Activated naive CD8-positive, alpha-beta T cell treated with anti-CD3 and anti-CD28 coated beads, Interleukin-2, amount 10 ng/mL, durations not matched to agents 7 days and 5 days (primary cell): ENCODE measurements at places on chromosomes 12 and 14. TPM values are rescaled to one million over a fixed set of nuclear protein-coding genes. Genes with fewer than 3 reads are reported as not detected.

DNA sequence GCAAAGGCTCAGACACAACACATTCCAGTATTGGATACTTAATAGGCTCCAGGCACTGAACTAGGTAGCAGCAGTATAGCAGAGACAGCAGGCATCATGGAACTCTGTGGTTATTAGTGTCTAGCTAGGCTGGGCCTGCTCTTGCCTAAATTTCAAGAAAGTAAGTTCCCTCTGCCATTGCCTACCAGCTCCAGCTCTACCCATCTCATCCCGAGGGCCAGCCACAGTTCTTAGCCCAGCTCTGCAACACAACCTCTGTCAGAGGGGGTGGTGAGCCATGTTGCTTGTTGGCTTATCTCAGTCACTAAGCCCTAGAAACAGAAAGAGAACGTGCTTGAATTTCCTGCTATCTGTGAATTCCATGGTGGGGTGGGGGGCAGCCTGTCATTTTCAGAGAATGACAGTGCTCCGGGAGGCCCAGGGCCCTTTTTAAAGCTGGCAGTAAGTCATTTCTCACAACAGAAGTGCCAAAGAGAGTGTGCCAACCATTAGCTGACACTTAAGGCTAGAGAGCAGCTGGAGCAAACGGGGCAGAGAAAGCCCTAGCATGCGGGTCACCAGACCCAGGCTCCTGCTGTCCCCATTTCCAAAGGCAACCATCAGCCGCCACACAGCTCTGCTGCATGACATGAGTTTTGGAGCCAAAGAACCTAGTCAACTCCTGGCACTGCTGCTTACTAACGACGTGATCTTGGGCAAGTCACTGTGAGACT lies 105.9 kb downstream of the PRMT8 start:
- DNase-seq, result no peak
- no peak overlapping the region for H3K4me3 ChIP-seq
- no peak overlapping the region for H3K27ac ChIP-seq

GRCh38 chr12:87930033-87930432 lies 99.2 kb downstream of the C12orf50 start:
- H3K4me3 ChIP-seq, result no peak overlapping the region
- no peak for DNase-seq
- H3K4me1 ChIP-seq, result no peaks in the 10 kb centered on the region
- H3K27ac ChIP-seq, result no peak overlapping the region
- no peaks in the 10 kb centered on the region for H3K36me3 ChIP-seq

The CACNA1C gene
- total RNA-seq, result 0.14 TPM

DNA sequence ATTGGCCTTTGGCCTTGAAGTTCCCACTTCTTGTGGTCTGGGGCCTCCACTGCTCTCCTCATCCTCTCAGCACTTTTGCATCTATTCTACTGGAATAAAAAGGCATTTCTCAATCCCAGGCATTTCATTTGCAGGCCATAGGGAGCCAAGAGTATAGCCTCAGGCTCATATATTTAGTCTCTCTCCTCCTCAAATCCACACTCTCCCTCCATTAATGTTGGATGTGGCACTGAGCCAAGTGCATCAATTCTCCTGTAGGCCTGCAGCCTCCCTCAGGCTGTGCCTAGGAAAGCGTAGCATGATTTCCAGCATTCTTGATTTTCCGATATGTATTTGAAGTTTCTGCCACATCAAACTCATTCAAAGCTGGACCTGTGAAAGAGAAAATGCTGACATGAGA lies 211.5 kb upstream of the CPNE8 start:
- H3K4me3 ChIP-seq, result no peak overlapping the region
- no peaks in the 10 kb centered on the region for H3K27me3 ChIP-seq
- H3K4me1 ChIP-seq, result no peaks in the 10 kb centered on the region
- DNase-seq, result no peak
- no peak overlapping the region for H3K27ac ChIP-seq
